ENCODE measurements at places on chromosomes 11 and 22. TPM values are rescaled to one million over a fixed set of nuclear protein-coding genes. Genes with fewer than 3 reads are reported as not detected.

GRCh38 chr22:36977401-36977861 lies 41.8 kb downstream of the TST start:
- DNase-seq: peak; percentile 47

GAB4 gene
- not detected for total RNA-seq

DNA sequence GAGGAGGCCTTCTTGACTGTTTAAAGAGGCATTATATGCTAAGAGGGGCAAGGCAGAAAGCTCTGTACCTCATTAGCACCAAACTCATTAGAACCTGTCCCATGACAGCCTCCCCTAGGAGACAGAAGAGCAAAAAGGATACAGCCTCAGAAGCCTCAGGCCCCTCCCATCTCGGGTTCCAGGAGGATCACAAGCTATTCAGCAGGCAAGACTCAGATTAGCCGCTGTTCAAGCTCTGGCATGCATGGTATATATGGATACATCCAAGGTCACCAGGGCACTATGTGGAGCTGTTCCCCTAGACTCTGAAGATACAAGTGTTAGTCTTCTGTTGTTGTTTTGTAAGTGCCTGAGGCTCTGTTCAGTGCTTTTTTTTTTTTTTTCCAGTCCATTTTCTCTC lies 32.1 kb downstream of the ATXN10 start:
- no peak for DNase-seq

GRCh38 chr22:20127869-20128618 lies 3.6 kb upstream of the ZDHHC8 start:
- DNase-seq: no peak

APOA4 gene
- not detected for total RNA-seq

- DNase-seq: no peak
These were observed 88.5 kb downstream of the WNT7B start for GRCh38 chr22:45888221-45889092.

- DNase-seq: no peak
These were observed 11.3 kb upstream of the MS4A7 start for GRCh38 chr11:60367009-60367408.

DNA sequence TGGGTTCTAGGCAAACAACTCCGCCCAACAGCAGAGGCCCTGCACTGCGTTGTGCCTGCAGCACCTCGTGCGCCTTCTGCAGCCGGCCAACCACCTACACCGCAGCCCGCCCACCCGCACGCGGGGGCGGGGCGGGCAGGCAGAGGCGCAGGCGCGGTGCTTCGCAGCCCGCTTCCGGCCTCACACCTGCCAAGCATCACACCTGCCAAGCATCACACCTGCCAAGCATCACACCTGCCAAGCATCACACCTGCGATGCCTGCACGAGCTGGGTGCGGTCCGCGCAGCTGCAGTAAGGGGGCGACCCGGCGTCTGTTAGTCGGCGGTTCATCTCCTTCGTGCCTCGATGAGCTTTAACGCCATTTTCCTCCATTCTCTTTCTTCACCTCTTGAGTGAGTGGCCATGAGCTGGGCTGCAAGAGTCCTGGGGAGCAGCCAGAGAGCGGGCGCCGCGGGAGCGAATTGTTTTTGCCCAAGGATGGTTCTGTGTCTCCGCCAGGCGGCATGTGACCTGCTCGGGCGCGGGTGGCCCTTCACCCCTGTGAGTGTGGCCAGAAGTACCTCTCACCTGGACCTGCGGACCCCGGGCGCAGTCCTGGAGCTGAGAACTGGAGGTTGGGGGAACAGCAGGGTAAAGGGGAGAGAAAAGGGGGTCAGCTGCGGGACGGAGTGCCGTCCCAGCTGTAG lies at the start of gene LDHAL6A:
Gene LDHAL6A (plus strand): TSS at position 171 of the 687 bp plus-strand sequence. CDS start 825 bp downstream, outside the sequence.
- no peak for DNase-seq

DNA sequence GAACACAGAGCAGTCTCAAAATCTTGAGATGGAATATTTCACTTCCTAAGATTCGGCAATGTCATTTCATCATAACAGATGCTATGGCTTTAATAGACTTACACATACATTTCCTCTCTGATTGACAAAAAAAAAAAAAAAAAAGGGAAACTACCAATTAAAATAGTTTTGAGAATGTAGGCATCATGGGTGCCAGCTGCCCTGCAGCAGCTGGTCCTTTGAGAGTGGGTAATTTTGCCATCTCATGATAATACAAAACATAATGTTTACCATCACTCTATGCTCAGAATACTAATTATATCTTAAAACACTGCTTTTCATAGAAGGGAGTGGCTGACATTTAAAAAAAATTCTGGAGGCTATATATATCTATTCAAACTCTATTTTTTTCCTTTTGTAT lies 775.6 kb upstream of the CCDC90B start:
- DNase-seq: no peak

SLC29A2 gene
- total RNA-seq: 2.6 TPM

DNA sequence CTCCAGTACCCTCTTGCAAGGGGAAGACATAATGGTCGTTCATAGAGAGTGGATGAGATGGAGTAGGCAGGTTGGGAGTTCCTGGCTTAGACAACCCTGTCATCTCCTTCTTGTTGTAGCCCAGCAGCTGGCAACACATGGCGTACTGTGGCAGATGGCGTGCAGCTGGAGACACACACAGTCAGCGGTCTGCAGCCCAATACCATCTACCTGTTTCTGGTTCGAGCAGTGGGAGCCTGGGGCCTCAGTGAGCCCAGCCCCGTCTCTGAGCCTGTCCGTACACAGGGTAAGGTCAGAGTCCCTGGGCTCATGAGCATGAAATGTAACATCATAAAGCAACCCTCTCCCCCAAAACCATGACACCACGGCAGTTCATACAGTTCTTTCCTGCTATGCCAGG lies 8.7 kb downstream of the ROBO3 start:
- no peak for DNase-seq

DNA sequence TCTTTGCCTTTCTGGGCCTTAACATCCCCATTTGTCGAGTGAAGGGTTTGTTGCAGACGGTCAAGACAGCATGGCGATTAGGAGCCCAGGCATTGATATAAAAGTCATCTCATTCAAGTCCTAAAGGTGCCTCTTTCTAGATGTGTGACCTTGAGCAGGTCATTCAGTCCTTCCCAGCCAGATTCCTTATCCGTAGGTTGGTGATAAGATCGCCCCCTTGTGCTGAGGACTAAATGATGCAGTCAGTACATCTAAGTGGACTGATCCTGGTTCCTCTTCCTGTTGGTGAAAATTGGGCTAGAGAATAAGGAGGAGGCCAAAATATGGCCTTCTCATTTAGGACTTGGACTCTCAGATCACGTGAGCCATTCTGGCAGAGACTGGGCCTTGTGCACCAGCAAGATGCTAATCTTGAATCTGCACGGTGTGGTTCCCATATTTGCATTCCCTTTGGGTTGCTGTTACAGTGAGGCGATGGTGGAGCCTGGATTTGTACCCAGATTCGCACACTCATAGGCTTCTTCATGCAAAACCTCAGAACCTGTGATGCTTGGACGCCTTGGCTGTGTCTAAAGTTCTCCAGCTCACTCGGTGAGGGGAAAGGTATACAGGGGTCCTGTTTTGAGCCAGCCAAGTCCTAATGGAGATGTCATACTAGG lies 156.8 kb downstream of the MYO18B start:
- peak; percentile 31 for DNase-seq

- DNase-seq: peak; percentile 99
These were observed at the start of gene RBM14 for GRCh38 chr11:66616379-66617154. Gene RBM14, plus strand, starts transcription at chr11:66616630. Its CDS starts 91 bp downstream, at chr11:66616721.

DNA sequence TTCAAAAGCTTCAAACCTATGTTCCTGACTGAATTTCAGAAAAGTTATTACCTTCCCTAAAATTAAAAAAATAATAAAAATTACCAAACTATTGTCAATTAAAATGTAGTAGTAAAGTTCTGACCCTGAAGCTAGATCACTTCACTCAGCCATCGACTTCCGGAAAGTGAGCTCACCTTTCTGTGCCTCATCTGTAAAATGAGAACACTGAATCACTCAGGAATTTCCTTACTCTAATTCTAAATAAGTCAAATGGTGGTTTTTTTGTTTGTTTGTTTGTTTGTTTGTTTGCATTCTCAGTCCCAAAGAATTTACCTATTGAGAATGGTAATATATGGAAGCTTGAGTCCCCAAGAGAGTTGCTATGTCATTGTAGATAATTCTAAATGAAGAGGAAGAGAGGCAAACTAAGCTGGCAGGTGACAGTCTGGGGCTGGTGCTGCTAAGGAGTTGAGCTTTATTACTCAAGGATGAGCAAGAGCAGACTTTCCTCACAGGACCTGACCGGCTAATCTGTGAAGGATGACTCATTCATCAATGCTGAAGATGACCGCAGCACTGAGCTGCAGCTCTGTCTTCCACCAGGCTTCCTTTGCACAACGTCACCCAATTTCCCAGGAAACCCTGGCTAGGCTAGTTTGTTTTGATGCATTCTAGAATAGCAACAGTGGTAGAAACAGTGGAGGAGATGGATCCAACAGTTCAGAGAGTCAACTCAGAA lies 248.8 kb downstream of the RAB38 start:
- DNase-seq: peak; percentile 12

- DNase-seq: no peak
These were observed 70.8 kb downstream of the GAB2 start for GRCh38 chr11:78346799-78347198.

- DNase-seq: no peak
These were observed 1045.8 kb downstream of the TBC1D22A start for GRCh38 chr22:47808236-47808635.

DNA sequence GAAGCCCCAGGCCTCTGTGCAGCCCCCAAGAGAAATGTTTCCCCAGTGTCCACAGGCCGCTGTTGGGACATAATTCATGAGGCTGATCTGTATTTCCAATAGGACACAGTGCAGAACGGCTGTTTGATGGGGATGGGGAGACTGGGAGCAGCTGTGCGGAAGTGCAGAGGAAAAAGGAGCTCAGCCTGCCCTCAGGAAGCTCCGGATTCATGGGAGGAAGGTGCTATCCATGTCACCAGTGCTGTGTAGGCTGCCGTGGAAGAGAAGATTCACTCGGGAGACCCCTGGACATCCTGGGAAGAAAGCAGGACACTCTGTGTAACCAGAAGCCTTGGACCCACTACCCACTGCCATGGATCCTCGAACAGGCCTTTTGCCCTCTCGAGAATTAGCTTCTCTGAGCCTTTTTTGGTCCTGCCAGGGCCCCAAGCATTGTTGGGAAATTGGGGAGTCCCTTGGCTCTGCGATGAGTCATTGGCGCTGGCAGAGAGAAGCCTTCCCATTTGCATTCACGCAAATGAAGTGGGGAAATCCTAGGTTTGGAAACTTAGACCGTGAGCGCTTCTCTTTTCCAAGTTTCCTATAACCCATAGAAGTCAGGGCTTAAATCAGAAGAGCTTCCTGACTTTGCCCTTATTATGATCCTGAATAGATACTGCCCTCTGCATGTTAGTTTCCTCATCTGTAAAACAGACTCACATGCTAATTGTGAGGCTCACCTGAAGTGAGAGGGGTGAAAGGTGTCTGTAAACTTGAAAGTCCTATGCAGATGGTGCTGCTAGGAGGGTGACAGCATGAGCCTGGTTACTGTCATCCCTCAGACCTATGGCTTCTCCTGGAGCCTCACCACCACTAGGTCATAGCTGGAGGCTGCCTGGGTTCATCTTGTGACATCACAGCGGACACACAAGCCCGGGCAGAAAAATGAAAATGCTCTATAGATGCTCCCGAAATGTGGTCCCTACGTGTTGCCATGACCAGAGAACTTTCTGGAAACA lies 229.2 kb upstream of the B3GAT1 start:
- DNase-seq: no peak

DNA sequence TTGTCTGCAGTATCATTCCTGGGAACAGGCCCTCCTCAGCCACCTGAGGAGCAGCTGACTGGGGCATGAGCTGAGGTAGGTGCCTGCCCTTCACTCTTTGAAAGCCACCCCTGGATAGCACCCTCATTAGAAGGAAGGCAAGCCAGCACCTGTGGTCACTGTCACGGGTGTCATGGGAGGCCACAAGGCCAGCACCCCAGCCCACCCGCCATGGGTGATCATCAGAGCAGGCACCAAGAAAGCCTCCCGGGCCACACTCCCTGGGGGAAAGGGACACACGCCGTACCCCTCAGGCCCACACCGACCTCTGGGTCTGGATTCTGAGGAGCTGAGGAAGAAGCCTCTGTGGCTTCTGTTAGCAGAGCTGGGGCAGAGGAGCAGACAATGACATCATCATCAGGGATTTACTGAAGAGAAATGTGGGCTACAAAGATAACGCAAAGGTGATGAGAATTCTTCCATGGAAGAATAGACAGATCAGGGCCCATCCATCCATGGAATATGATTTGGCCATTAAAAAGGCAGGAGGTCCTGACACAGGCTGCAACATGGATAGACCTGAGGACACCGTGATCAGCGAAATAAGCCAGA lies 16.7 kb upstream of the NAP1L4 start:
- DNase-seq: no peak

DNA sequence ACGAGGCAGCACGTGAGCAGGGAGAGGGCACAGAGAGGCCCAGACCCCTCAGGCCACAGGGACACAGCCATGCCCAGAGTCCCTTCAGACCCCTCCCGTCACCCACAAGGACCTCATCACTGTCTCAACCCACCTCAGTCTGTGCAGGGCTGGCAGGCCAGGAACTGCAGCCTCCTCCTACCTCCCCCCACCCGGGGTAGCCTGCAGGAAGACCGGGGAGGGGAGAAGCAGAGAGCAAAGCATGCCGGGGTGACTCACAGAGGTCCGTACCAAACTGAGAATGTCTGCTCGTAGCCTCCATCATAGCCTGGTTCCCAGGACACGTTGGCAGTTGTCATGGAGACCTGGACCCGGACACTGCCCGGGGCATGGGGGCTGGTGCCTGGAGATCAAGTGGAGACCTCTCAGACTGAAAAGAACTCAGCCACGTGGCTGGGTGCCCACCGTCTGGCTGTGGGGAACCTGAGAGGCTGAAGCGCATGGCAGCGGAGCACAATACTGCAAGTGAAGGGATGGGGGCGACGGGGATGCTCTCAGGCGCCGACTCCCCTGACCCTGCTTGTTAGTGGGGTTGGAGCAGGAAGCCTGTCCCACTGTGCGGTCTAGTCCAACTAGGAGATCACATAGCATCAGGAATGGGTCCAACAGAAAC lies 27.2 kb downstream of the IGSF9B start:
- no peak for DNase-seq

TRIM44 gene
- total RNA-seq: 67.0 TPM

- DNase-seq: no peak
These were observed 44.7 kb downstream of the CSTF3 start for GRCh38 chr11:33116535-33116934.

ART1 gene
- not detected for total RNA-seq

- no peak for DNase-seq
These were observed 959.8 kb downstream of the BRD1 start for GRCh38 chr22:48867891-48868290.

DNA sequence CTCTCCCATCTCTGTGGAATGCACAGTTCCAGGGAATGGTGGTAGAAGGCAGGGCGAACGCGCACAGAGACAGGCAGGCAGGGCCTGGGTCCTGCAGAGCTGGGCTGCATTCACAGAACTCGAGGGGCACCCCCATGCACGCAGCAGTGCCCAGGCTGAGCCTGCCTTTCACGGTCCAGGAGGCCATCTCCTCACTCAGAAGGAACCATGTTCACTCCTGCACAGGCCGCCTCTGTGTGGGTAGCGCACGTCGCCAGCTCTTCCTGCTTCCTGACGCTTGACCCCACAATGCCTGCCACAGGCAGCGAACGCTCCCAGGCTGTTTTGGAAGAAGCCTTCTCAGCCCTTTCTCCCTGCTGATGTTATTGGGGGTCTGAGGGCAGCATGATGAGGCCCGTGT lies 98.8 kb upstream of the BID start:
- no peak for DNase-seq
